Neuronal stem cell (in vitro differentiated cells): ENCODE measurements at places on chromosomes 7 and 10.

DNA sequence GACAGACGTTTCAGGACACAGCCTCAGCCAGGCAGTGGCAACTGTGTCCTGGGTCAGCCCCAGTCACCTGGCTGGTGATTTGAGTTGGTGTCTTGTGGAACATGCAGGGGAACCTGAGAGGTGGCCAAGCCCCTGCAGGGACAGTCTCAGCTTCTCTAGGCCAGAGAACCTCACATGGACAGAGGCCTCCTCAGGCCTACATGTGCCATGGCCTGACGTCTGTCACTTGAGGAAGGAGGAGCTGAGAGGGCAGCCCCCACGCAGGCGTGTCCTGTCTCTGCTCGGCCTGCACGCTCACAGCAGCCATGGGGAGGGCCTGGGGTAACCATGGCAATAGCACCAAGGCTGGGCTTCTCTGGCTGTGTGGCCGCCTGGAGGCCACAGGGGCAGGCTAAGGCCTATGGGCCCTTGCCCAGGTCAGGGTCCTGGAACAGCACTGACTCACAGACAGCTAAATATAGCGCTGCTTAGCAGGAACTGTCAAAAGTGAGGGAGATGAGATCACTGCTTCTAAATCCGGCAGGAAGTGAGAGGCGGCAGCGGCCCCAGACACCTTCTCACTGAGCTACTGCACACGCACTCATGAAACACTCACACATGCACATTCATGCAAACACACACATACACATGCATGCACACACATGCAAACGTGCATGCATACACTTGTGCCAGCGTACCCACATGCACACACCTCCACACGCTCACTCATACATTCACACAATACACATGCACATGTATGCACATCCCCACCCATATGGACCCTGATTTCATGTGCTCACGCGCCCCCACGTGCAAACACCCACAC lies 57.0 kb downstream of the YKT6 start:
- H3K27ac ChIP-seq, result no peak overlapping the region
- H3K27me3 ChIP-seq, result no peaks in the 10 kb centered on the region
- H3K36me3 ChIP-seq, result no peaks in the 10 kb centered on the region
- no peak for DNase-seq
- peaks cover 17% of the 10 kb centered on the region for H3K4me1 ChIP-seq

DNA sequence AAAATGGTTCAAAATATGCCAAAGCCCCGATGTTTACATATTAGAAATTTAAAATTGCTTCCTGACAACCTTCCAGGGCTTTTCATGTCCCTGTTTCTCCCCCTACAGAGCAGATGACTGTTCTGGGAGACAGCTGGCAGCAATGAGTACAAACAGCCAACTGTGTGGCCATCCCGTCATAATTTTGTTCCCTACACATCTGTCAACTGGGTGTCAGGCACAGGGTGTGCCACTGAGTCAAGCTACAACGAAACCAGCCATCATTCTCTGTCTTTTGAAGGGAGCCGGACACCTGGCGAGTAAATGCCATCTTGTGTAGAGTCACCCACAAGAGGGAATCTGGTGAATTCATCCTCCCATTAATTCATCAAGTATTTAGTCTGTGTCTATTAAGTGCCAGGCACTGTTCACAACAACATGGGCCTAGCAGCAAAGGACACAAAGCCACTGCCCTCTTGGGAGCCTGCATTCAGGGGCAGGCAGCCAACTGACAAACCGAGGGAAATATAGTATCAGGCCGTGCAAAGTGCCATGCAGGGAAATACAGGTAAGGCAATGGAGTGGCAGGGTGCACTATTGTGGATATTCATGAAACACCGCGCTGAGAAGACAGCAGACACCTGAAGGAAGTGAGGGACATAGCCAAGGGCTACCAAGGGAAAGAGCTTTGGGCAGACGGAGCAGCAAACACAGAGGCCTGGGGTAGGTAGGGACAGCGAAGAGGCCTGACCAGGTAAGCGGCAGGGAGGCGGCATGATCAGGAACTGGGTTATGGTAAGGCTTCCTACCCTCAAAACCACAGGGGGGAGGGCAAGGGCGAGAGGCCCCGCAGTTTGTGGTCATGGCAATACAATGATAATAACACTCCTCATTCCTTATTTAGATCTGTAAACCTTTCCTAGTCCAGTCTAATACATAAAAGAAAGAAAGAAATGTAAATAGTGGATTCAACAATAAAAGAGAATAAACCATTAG lies 213.6 kb downstream of the FAM107B start:
- H3K36me3 ChIP-seq, result peaks cover under 1% of the 10 kb centered on the region
- no peak overlapping the region for H3K27ac ChIP-seq
- no peaks in the 10 kb centered on the region for H3K27me3 ChIP-seq
- DNase-seq, result no peak
- H3K4me3 ChIP-seq, result no peak overlapping the region
- peaks cover 7% of the 10 kb centered on the region for H3K4me1 ChIP-seq

DNA sequence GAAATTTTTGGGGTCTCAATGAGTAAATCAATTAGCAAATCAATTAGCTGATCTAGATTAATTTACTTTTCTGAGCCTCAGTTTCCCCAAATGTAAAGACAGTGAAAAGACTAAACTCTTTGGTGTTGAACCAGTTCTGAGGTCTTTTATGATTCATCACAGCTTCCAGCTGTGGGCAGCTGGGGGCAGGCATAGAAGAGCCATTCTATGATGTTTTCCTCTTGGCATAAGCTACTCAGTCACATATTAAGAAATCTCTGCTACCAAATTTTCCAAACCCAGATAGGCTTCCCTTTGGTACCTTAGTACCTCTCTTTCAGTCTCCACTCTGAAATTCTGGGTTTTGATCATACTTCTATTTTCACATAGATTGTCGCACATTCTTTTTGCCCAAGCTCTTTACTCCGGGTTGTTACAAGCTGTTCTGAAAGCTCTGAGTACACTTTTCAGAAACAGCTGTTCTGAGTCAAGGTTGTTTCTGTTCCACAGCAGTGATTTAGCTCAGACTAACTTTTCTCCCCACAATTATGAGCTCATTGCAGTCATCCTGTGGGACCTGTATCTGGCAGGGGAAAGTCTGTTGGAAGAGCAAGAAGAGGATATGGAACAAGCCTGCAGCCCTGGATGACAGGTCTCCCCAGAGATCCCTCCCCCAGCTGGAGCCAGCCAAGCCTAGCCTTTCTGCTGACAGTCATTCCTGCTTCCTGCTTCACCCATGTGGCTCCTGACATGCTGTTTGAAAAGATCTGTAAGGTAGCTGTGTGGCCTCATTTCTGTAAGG lies 599.6 kb upstream of the GHITM start:
- H3K27me3 ChIP-seq, result no peaks in the 10 kb centered on the region
- H3K36me3 ChIP-seq, result no peaks in the 10 kb centered on the region
- no peak overlapping the region for H3K27ac ChIP-seq
- H3K4me1 ChIP-seq, result peaks cover 25% of the 10 kb centered on the region

GRCh38 chr7:113835367-113835766 lies 83.4 kb downstream of the PPP1R3A start:
- no peaks in the 10 kb centered on the region for H3K36me3 ChIP-seq
- H3K4me1 ChIP-seq, result no peaks in the 10 kb centered on the region
- H3K27ac ChIP-seq, result no peak overlapping the region
- DNase-seq, result no peak
- H3K27me3 ChIP-seq, result no peaks in the 10 kb centered on the region

- no peak for DNase-seq
- peaks cover 9% of the 10 kb centered on the region for H3K27me3 ChIP-seq
- H3K4me1 ChIP-seq, result peaks cover 6% of the 10 kb centered on the region
- no peak overlapping the region for H3K4me3 ChIP-seq
- no peaks in the 10 kb centered on the region for H3K36me3 ChIP-seq
- H3K27ac ChIP-seq, result no peak overlapping the region
These were observed 5.7 kb downstream of the SKAP2 start for GRCh38 chr7:26858735-26859134.
